ENCODE measurements at places on chromosomes 3 and 15. TPM values are rescaled to one million over a fixed set of nuclear protein-coding genes. Genes with fewer than 3 reads are reported as not detected.

The A4GNT gene
- total RNA-seq: not detected

The GCNT3 gene
- total RNA-seq: not detected

The MINAR1 gene
- total RNA-seq: 0.64 TPM

DNA sequence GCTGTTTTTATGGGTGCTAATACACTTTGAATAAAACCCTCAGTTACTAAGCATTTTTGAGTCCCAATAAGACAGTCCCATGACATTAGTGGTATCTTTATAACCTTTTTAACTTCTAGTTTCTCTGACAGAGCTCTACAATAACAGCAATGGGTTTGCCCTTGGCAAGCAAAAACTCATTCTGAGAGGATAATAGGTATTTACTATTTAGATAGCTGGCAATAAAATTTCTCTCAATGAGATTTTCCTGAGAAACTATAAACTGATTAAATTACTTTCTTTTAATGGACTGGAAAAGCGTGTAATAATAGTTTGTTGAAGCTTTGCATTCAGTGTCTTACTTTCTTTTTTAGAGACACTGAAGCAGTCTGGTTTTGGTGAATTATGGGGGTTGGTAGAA lies 168.0 kb upstream of the MLF1 start:
- no peak overlapping the region for H3K27ac ChIP-seq
- DNase-seq: no peak
- H3K4me3 ChIP-seq: no peak overlapping the region
- no peaks in the 10 kb centered on the region for H3K27me3 ChIP-seq

DNA sequence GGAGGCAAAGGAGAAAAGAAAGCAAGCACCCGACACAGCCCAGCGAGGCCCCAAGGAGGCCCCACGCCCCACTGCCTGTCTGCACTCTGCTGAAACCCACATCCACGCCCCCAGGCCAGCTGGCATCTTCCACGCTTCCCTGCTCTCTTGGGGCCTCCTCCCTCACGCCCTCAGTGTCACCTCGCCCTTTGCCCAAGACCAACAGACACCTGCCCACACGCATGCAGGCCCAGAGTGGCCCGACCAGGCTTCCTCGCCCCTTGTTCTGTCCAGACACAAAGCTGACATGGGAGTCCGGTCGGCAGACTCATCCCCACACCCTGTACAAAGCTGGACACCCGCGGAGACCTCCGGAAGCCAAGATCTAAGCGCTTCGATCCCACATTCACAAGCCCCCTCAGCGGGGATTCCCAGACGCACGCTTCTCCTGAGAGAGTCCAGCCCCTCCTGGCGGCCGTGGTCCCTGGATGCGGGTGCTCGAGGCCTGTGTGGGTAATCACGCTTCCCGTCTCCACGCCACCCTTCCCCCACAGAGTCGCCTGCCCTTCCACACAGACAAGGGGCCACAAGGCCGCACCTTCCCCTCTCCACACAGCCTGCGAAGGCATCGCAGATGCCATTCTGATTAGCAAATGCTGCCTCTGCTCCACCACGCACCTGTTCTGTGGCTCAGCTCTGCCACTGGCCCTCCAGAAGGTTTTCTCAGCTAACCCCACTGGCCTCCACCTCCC lies 176.6 kb downstream of the XXYLT1 start:
- H3K27ac ChIP-seq: no peak overlapping the region
- H3K36me3 ChIP-seq: no peaks in the 10 kb centered on the region
- DNase-seq: no peak
- no peak overlapping the region for H3K4me3 ChIP-seq

DNA sequence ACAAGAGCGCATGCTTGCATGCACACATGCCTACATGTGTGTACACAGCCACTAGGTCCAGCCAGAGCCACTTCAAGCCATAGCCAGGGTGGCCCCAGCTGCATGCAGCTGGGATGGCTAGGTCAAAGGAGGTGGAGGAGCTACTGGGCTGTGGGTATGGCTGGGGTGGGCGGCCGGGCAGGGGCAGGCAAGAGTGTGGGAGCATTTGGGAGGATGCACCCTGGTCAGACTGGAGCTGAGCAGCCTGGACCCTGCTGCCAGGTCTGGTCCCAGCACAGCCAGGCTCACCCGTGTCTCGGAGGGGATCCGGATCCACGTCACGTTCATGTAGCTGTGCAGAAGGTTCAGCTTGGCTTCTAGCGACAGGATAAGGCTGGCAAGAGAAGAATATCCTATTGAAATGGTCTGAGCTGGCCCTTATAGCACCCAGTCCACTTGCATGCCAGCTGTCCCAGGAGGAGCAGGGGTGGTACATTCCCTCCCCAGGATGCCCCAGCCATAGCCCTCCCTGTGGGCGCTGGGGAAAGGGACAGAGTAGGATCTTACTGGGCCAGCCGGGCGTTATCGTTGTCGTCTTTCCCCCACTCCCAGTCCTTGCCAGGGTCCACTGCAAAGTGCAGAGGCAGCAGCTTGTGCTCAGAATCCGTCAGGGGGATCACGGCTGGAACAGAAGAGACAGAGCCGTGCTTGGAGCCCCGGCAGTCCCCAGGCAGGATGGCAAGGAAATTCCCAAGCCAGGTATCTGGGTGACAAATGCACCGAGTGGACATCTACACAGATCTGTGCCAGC lies 160.5 kb downstream of the KLF13 start:
- H3K27ac ChIP-seq: peak overlapping the region; percentile 72
- peaks cover 35% of the 10 kb centered on the region for H3K36me3 ChIP-seq
- no peak for DNase-seq
- peaks cover 71% of the 10 kb centered on the region for H3K4me1 ChIP-seq
